Activated effector memory CD4-positive, alpha-beta T cell treated with anti-CD3 and anti-CD28 coated beads, Interleukin-2, amount 50 U/mL, for 16 hours (primary cell): ENCODE measurements at places on chromosomes 4 and X.

GRCh38 chr4:73891326-73891725 is 22.1 kb downstream of the CXCL1 start:
- no peak for DNase-seq

DNA sequence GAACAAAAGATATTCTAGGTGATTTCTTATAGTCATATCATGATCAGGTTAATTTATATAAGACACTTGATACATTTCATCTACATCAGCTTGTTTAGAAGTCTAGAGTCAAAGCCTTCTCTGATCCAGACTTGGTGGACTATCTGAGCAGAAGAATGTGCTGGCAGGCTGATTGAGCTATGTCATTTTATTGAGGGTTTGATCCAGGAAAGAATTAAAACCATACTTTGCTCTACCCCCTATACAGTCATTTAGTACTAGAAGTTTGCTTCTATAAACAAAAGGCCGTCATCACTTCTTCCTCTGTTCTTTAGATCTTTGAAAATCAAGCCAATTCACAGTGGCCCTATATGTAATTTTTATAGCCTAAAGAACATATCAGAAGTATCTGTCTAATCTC is 173.1 kb upstream of the PITX2 start:
- DNase-seq = no peak

DNA sequence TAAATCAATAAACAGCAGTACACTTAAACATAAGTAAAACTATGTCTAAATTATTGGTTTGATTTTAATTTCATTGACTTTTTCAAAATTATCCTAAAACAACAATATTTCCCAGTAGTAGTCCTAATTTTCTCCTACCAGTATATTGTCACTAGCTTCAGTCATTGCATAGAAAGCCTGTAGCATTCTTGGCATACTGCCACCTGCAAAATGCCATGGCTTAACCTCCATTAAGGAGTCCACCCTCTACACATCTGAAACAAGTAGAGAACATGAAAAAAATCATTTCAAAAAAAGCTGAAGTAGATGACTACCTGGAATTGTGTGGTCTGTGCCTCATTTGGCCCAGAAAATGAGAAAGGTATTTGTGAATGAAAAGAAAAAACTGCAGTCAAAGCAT is 348.5 kb downstream of the INPP4B start:
- no peak for DNase-seq

DNA sequence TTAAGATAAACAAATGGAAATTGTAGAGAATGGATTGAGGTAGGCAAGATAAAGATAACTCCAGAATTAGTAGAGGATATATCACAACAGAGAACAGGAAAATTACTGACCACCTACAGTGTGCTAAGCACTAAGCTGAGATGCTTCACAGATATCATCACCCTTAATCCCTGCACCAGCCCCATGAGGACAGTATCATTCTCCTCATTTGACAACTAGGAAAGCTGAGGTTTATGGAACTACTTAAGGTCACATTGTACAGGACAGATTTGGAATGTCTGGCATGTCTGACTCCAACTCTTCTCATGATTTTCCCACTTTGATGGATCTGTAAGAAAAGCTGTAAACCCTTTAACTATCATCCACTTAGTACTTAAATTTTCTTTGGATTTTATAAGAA is 95.5 kb downstream of the CASK start:
- DNase-seq = no peak

- no peak for DNase-seq
Measured at GRCh38 chrX:42027367-42028000, 104.1 kb upstream of the CASK start.
